ENCODE measurements at places on chromosomes 3 and 15.

GRCh38 chr3:134579141-134579665 lies 71.6 kb downstream of the KY start:
- no peak for DNase-seq

DNA sequence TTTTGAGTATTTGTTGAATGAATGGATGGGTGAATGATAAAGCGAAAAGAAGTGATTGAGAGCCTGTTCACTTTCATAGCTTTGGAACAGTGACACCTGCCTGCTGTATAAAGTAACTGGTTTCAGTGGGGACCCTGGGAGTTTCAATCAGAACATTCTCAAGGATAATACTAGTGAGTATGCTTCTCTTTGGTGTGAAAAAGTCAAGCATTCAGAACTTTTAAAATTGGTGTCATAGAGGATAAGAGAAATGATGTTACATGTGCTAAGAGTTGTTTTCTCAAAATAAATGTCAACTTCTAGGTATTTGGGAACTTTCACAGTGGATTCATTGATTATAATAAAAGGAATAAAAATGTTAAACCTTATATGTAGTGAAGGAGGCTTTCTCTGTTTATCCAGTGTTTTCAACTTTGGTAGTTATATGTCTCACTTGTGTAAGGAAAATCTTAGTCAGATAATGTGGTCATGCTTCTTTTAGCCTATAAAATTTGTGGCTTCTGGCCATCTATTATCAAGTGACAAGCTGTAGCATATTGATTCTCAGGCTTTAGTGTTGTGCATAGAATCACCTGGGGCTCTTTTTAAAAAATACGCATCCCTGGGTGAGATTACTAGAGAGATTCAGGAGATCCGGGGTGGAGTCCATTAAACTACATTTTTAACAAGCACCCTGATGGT lies 11.9 kb downstream of the LRCH3 start:
- no peak for DNase-seq

- DNase-seq, result no peak
Measured at GRCh38 chr3:33526787-33527186, 86.6 kb upstream of the UBP1 start.

GRCh38 chr15:101008158-101009139 lies 89.3 kb downstream of the LRRK1 start:
- DNase-seq, result no peak

DNA sequence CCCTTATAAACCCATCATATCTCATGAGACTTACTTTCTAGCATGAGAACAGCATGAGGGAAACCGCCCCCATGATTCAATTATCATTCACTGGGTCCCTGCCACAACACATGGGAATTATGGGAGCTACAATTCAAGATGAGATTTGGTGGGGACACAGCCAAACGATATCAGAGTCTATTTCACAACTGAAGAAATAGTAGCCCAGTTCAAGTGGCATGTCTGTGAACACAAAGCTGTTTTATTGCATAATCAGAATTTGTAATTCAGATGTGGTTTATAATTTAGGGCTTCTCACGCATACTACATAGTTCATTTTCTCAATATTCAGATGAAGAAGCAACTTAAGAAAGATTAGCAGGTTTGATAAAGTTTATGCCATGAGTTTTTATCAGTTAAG lies 1188.0 kb upstream of the ALCAM start:
- no peak for DNase-seq

- no peak for DNase-seq
Measured at GRCh38 chr15:96264801-96265515, 65.5 kb upstream of the NR2F2 start.

- DNase-seq, result no peak
Measured at GRCh38 chr15:60585743-60586708, 107.1 kb upstream of the ICE2 start.

- DNase-seq, result no peak
Measured at GRCh38 chr3:48135552-48136495, 52.4 kb downstream of the CDC25A start.

- no peak for DNase-seq
Measured at GRCh38 chr3:141900343-141900742, 23.9 kb downstream of the ATP1B3 start.

GRCh38 chr3:17231537-17232261 lies 346.9 kb downstream of the PLCL2 start:
- DNase-seq, result no peak

DNA sequence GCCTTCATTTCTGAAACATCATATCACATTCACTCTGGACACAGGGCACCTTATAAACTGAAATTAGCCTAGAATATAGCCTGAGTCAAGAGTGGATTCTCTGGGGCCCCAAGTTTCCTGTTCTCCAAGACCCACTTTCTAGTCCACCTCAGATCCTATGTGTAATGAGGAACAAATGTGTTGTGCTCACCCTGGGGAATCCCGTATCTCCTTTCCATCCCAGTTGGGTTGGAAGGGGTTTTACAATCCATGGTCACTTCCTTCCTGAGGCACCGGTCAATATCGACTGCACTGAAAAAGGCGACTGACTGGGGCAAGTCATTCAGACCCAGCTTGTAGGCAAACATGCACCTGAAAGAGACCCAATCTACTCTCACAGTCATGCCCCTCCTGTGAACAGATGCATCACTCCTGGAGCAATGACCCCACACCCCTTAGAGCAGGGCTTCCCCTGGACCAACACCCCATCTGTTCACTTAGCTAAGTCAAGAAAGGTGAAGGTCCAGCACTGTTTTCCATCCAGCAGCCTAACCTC lies 17.4 kb downstream of the POLG start:
- no peak for DNase-seq

DNA sequence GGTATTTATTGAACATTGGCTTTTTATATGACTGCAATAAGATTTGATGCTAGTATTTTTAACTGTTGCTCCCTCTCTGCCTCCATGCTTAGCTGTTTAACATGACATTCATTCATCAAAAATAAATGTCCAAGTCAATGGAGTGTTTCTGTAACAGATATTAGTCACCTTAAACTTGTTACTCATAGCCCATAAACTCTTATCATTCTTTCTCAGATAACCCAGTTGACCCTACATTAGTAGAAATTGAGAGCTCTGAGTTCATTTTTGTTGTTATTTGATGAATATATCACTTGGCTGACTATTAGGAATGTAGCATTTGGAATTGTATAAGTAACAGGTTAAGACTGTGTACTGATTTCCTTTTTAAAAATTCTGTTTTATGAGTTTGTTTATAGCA lies 201.1 kb downstream of the UBE2E2 start:
- DNase-seq, result no peak

DNA sequence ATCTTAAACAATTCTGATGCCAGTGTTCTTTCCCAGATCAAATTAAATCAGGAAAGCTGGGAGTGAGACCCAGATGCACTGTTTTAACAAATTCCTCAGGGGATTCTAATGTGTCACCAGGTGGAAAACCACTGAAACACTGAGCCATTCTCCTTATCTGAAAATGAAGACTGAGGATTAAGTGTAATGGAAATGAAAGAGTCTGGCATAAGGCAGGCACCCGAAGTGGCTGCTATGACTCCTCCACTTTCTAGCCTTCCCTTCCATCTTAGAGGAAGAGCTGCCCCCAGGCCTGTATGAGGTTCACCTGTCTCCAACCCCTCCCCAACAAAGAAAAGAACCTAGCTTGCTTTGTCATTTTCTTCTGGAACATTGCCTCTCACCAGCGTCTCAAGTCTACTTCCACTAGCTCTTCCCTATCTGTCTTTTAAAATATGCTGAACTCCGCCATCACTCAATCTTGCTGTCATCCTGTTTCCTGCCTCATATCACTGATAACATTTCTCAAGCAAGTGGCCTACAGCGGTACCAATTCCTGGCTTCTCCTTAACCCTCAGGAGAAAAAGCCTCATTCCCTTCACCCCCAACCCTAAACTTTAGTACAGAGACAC lies 13.7 kb upstream of the ABHD2 start:
- DNase-seq, result no peak

GRCh38 chr3:181713676-181714612 lies 2.2 kb downstream of the SOX2 start:
- DNase-seq, result no peak

- no peak for DNase-seq
Measured at GRCh38 chr3:72049300-72049699, 264.4 kb upstream of the PROK2 start.

DNA sequence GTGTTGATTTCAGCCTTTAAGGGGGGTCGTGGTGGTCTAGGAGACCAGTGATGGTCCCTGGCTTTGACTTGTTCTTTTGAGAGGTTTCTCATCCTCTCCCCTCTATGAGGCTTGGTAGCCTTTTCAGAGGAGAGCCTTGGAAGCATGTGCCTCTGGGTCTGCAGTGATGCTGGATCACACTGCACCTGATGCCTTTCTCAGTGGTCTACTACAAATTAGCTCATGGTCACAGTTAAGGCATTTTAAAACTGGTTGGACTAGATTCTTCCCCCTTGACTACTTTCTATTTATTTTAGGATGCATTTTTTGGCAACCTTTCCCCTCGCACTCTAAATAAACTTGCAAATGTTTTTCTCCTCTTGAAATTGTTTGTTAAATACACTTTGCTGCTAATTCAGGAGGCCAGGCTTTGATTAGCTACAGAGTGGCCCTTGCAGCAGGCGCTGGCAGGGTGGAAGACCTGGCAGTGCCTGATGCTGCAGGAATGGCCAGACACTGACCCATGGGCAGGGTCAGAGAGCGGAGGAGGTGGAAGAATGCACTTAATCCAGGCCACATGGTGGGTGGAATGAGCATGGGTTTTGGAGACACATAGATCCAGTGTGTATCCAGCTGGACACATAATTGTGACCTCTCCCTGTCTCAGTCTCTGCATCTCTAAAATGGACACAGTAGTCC lies 318.8 kb upstream of the CTDSPL start:
- DNase-seq, result no peak

- no peak for DNase-seq
Measured at GRCh38 chr15:91488452-91488851, 365.1 kb upstream of the SLCO3A1 start.

GRCh38 chr3:9817436-9817835 lies 7.4 kb downstream of the TTLL3 start:
- no peak for DNase-seq

DNA sequence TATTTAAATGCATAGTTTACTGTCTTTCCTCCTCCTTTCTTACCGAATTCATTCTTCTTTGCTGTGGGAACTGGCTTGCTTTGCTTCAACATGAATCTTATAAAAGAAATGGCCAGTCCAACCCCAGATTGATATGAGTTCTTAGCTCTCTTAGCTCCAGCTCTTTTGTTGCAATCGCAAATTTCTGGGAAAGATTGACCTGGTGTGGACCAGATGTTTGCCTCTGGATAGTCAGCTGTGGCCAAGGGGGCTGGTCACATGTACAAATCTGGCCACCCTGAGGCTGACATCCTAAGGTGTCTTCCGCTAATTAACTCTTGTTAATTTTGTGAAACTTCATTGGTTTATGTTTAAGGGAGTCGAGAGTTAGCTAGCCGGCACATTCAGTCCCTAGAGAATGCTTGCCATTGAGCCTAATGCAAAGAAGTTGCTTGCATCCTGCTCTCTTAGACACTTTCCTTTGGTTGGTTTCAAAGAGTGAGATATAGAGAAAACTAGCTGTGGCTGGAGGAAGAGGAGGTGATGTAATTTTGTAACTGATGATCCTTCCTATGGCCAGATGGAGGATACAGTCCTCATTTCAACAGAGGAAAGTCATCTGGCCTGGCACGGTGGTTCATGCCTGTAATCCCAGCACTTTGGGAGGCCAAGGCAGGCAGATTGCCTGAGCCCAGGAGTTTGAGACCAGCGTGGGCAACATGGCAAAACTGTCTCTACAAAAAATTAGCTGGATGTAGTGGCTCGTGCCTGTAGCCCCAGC lies 162.4 kb downstream of the ADAMTSL3 start:
- DNase-seq, result no peak

- no peak for DNase-seq
Measured at GRCh38 chr15:95266451-95267061, 1035.2 kb downstream of the MCTP2 start.

DNA sequence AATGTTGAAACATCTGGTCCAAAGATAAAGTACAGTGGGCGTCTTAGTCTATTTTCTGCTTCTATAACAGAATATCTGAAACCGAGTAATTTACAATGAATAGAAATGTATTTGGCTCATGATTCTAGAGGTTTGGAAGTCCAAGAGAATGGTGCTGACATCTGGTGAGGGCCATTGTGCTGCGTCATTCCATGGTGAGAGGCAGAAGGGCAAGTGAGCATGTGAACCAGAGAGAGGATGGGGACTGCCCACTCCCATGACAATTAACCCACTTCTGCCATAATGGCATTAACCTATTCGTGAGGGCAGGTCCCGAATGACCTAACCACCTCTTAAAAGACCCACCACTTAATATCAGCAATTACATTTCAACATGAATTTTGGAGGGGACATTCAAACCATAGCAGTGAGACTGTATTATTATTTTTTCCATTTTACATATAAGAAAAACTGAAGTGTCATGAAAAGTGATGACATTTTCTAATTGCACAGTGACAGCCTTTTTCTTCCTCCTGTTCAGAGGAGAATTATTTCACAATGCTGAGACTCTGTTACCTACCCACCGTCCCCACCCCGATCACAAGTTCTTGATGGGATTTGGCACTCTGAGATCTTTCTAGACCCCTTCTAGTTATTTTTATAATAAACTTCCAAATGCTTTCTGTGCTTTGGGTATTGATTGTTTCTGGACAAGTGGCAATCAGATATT lies 238.8 kb downstream of the RPLP1 start:
- DNase-seq, result no peak

DNA sequence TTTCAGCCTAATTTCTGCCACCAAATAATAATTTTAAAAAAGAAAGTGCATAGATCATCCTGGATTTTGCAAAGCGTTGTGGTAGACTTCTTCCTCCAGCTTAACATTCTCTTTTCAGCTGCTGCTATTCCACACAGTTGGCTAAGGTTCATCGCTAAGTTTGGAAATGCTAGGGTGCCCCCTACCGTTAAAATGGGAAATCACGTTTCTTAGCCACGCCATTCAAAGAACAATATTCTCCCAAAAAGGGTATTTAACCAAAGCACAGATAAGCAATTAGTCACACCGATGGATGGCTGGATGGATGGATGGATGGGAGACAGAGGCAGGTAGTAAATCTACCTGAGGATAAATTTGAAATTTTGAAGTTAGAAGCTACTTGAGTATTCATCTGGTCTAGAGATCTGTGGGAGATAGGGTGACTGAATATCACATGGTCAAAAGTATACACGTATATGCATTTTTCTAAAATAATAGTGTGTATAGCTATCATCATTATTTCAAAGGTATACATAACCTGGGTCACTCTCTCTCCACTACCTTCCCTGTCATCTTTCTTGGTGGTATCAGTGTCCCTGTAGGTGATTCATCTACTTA lies 67.2 kb downstream of the EFHB start:
- no peak for DNase-seq

DNA sequence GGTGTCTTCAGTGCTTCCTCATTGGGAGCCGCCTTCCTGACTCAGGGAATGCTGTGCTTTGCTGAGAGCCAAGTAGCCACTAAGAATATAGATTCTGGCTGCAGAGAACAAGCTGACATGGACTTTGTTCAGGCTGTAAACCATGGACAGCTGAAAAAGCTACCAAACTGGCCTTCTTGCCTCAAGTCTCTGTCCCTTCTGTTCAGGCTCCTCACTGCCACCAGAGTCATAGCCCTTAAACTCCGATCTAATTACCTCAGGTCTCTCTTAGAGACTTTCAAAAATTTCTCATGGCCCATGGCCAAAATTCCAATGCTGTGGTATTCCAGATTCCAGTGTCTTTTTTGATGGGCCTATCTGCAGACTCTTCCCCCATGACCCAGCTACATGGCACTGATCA lies 19.4 kb upstream of the PTX3 start:
- no peak for DNase-seq

GRCh38 chr3:43005253-43005652 lies 26.1 kb downstream of the GASK1A start:
- no peak for DNase-seq

Measured in cortex of kidney (tissue), 1 donor.